ENCODE measurements at places on chromosomes 1 and 21.

DNA sequence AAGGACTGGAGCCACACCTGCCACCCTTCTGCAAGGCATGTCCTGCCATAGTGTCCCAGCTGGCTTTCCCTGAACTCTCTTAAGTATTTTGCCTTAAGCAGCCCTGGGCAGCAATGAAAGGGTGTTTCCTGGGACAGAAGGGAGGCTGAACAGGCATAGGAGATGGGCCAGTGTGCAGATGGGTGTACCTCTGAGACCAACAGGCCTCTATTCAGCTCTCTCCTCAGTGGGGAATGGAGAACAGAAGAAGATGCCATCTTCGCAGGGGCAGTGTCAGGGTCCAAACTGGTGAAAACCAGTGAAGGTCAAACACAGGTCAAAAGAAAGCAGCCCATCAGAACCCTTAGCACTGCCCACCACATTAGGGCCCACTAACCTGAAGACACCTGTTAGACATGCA is 53.2 kb downstream of the FAM78B start:
- no peak for DNase-seq

GRCh38 chr1:208445758-208446203 is 201.6 kb upstream of the PLXNA2 start:
- no peak for DNase-seq

DNA sequence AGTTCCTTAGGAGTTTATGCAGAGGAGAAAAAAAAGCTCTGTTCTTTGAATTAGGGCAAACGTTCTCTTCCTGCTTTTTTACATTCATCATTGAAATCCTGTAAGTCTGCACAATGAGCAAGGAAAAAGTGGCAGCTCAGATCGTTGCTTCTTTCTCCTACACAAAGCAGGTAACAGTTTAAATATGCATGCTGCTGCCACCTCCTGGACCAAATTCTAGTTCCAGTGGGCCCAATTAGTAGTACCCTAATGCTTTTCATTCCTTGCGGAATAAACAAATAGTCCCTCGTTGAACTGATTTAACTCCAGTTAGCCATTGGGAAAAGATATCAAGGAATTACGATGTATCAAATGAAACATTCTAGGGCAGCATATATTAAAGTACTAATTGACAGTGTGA is 20.1 kb downstream of the YTHDF2 start:
- DNase-seq: no peak

GRCh38 chr1:228459091-228459993 is 27.8 kb upstream of the RNF187 start:
- no peak for DNase-seq

GRCh38 chr1:110348050-110348449 is 8.9 kb downstream of the RBM15 start:
- DNase-seq: no peak

- no peak for DNase-seq
Observed at GRCh38 chr1:184915463-184916090, 58.7 kb downstream of the NIBAN1 start.

DNA sequence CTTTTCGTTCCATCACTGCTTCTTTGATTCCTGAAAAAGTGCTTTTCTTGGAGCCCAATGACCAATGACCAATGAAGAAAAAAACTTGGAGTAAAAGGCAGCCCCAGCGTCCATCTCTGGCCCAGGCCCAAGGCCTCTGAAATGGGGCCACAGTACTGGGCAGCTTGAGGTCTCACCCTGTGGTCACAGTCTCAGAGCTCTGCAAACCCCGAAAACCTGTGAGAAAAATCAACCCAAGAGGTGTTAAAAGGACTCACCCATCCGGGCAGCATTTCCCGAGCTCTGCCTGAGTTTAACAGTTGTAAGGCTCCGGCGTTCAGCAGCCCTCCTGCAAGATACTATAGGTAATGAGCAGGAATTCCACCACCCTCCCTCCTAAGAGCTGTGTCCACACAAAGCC is 2.1 kb upstream of the EFHD2 start:
- no peak for DNase-seq
